ENCODE measurements at places on chromosomes 6 and 20.

DNA sequence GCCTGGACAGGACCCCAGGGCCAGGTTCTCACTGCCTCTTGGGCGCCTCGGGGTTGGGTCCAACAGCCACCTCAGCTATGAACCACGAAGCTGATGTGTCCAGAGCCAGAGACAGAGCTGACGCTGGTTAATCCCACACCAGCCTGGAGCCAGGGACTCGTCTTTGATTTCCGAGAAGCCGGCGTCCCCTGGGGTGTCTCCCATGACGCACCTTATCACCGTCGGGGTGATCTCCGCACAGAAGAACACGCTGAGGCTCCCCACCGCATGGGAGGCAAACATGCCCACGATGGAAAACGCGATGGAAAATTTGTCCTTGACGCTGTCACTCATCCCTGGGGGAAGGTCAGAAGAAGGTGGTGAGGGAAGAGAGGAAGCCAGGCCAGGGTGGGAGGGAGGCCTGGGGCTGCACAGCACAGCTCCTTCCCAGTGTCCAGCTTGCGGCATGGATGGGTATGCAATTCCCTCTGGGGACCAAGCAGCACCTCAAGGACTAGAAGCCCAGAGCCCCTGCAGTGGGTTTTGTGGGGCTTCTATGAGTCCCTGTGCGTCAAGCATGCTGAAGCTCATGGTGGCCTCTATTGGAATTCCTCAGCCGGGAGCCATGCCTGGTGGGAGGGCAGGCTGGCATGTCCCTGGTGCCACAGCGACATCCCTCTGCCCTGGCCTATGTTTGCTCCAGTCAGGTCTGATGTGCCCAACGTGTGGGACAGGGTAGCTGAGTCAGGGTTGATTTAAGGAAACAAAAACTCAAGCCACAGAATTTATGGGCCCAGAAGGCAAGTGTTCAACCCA, 25.1 kb downstream of the PSMG4 start:
- no peak for DNase-seq

- no peak for DNase-seq
Observed at GRCh38 chr6:69105288-69105687, 470.2 kb downstream of the ADGRB3 start.

DNA sequence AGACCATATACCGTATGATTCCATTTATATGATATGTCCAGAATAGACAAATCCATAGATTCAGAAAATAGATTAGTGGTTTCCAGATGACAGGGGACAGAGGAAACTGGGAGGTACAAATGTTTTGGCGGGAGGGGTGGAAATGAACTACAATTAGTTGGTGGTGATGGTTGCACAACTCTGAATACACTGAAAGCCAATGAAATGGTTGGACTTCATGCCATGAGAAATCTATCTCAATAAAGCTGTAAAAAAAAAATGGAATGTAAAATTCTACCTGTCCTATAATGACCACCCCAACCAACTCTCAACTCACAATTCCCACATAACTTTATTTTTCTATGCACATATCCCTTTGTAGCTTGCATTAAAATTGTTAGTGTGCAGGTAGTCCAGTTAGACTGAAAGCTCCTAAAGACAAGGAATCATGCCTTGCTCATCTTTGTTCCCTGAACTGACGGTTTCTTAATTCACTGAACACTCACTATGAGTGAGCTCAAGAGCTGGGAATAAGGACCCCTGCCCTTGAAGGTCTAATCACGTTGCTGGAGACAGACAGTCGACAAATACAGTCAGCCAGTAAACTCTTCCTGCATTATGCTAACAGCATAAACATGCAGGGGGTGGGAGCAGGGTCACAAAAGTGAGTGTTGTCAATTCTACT, 1.4 kb downstream of the DCDC2 start:
- DNase-seq: no peak

GRCh38 chr6:169803271-169803811, 51.9 kb downstream of the ERMARD start:
- no peak for DNase-seq

GRCh38 chr6:49551078-49551865, 804 bp downstream of the C6orf141 start:
- no peak for DNase-seq

DNA sequence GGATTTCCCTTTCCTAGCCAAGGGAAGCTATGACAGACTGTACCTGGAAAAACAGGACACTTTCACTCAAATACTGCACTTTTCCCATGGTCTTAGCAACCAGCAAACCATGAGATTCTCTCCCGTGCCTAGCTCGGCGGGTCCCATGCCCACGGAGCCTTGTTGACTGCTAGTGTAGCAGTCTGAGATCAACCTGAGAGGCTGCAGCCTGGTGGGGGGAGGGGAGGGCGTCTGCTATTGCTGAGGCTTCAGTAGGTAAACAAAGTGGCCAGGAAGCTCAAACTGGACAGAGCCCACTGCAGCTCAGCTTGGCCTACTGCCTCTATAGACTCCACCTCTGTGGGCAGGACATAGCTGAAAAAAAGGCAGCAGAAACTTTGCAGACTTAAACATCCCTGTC, 61.8 kb downstream of the EPM2A start:
- DNase-seq: no peak

- no peak for DNase-seq
Observed at GRCh38 chr6:133997267-133997666, 44.2 kb downstream of the TBPL1 start.

DNA sequence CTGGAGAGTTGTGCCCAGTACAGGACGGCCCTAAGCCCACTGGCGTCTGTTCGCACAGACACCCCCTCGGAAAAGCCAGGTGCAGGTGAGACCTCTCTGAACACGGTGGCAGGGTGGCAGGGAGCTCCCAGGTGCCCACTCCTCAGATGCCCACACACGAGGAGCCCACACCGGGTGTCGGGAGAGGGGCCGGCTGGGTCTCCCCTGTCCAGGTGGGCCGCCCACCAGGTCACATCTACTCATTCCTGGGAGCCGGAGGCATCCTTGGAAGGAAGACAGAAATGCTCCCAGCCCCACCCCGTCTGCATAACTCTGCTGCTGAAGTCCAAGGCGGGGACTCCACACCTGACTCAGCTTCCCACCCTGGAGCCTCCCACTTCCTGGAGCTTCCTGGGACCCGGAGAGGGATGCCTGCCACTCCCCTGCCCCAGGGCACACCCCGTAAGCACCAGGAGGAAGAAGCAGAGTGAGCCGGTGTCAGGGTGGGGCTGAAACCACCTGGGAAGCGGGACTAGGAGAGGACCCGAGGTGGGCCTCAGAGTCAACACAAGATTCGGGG, 2.5 kb downstream of the SRMS start:
- no peak for DNase-seq

- no peak for DNase-seq
Observed at GRCh38 chr20:49865559-49865958, 49.8 kb downstream of the SPATA2 start.

GRCh38 chr6:112207131-112207530, 47.2 kb downstream of the LAMA4 start:
- no peak for DNase-seq

GRCh38 chr6:18579869-18580268, 192.7 kb downstream of the RNF144B start:
- DNase-seq: no peak

DNA sequence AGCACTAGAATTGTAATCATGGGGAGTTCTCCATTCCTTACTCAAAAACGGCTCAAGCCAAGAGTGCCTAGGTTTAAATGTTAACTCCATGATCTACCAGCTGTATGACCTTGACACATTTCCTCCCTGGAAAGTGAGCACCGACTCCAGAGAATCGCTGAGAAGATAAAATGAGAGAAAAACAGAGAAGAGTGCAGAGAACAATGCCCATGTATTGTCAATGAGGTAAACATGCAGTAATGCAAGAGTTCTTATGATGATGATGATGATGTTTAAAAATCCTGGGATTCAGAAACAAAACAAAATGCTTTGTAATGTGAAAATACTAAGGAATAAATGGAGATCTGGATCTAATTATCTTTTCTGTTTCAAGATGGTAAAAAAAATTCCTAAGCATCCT, 64.8 kb upstream of the BEND6 start:
- no peak for DNase-seq

DNA sequence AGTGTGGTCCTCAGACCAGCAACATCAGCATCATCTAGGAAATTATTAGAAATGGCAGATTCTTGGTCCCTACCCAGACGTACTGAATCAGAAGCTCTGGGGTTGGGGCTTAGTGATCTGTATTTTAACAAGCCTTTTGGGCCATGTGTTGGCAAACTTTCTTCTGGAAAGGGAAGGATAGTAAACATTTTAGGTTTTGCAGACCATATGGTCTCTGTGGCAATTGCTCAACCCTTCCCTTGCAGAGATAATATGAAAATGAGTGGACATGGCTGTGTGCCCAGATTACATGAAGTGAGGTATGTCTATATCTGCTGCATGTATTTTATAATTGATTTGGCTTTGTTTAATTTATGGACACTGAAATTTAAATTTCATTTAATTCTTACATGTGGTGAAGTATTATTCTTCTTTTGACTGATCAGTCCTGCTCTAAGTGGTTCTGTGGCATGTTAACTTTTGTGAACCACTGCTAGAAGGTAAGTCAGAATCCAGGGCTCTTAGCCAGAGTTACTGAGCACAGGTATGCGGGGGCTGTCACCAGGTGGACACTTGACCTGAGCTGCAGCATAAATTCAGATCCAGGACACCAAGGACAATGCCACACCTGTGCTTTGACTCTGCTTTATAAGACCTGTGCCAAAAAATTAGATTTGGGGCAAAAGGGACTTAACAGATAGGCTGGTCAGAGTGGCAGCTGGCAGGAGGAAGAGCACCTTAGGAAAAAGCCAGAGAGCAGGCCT, 43.2 kb downstream of the LY86 start:
- no peak for DNase-seq

DNA sequence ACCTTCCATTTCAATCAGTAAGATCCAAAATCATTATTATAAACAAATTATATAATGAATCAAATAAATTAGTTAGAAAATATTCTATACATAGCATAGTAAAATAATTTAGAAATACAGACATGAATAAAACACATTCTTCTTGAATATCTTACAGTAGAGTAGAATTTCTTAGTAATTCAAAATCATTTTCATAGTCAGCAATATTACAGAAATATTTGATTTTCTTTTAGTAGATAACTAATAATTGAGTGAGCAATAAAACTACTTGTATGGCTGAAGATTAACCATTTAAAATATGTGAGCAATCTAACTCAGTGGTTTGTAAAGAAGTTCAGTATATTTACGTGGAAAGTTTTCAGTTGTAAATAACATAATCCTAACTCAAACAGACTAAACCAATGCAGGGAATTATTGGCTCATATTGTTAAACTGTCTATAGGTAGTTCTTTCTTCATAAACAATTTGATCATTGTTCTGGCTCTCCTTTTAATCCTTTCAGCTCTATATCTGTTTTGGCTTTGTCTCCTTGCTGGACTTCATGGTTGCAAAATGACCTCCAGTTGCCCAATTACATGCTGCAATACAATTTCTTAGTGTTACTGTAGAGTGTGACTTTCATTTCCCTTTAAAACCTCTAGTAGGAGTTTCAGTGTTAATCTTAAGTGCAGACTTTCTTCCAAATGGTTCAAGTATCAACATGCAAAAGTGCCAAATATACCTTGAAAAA, 307.5 kb downstream of the EYS start:
- DNase-seq: peak; percentile 3

DNA sequence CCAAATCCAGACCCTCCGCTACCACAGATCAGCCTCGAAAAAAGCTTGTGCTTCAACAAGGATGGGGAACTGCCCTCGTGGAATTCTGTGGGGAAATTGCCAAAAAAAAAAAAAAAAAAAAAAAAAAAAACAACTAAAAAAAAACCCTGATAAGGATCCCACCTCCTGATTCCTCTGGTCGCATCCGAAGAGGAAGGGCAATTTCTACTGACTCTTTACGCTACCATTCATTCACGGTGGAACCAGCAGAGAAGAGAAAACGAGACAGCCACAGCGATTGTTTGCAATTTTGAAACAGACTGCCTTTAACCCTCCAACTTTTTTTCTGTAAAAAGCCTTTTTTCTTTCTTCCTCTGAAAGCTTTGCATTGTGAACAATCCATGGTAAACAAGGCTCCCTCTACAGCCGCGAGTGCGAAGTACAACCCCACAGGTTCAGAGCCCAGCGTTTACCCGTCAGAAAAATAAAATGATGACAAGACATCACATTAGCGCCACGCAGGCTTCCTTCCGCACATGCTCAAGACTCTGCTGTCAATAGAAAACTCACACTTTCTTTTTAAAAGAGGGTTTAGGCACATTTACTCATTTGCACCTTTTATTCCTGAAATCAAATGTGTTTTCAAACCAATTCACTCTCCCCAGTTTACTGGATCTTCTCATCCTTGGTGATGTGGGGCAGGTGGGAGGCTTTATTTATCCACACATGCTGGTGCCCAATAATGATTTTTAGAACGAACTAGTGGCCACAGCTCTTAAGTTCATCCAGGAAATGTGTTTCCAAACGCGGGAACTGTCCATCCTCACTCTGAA, 100.0 kb downstream of the NOL4L start:
- peak; percentile 79 for DNase-seq

DNA sequence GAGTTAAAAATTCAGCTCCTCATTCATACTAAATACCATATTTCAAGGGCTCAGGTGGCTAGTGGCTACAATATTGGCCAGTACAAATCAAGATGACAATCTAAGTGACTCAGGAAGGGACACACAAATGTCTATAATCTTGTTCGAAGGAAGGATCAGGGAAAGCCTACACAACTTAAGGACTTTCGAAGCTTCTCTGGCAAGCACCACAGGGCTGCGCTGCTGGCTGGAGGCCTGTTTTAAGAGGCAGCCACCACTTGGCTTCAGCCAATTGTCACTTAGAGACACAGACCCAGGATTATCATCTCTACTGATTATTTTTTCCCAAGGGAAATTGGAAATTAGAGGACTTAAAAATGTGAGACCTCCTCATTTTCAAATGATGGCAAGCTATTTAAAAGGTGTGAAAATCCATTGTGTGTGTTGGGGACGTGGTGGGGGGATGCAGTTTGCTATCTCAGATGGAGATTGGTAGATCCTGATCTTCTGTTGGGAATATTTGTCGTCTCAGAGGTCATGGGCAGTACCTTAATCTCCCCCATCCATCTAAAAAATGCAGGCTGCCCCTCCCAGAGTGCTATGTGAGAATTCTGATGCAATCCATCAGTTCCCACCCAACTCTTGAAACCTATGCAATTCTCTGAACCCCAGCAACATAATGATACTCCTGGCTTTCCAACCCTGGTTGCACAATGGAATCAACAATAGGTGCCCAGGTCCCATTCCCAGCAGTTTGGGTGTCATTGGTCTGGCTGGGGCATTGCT, 11.3 kb downstream of the ARHGAP40 start:
- no peak for DNase-seq

- no peak for DNase-seq
Observed at GRCh38 chr6:90993770-90994169, 406.9 kb upstream of the MAP3K7 start.

DNA sequence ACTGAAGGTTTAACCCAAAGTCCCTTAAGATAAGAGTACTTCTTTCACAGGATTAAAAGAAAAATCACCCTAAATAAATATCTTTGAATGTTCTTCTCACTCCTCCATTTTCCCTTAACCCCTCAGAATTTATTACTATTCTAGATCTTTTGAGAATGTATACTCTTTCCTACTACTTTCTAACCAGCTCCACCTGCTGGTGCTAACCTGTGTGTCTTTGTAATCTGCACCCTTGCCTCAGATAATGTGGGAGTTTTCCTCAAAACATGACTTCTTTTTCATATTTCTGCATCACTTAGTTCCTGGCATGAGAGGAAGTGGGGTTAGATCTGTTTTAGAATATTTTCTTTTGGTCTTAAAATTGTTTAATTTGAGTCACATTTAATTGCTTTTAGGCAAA, 394.2 kb downstream of the BMP2 start:
- no peak for DNase-seq

- no peak for DNase-seq
Observed at GRCh38 chr6:95614094-95614493, 36.8 kb downstream of the MANEA start.
